Progenitor cell of endocrine pancreas (in vitro differentiated cells): ENCODE measurements at places on chromosomes 5 and 9.
A peak's percentile ranks its signal among the peaks of the same experiment; 100 is the strongest.

DNA sequence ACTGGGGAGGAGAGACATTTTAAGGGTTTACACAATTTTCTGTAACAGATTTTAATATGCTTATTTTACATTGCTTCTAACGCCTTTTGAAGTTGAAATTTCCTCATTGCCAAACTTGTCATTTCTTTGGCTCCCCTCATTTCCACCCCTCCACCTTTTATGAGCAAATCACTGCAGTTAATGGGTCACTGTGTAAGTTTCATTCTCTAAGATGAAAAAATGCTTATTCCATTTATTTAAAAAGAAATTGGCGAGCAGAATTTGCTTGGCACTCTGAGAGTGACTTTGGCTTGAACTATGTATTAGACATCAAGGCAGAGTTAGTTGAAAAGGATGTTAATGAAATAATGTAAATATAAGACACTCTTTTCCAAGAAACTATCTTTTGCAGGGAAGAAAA, 66.6 kb downstream of the ITGA1 start:
- no peak for DNase-seq

DNA sequence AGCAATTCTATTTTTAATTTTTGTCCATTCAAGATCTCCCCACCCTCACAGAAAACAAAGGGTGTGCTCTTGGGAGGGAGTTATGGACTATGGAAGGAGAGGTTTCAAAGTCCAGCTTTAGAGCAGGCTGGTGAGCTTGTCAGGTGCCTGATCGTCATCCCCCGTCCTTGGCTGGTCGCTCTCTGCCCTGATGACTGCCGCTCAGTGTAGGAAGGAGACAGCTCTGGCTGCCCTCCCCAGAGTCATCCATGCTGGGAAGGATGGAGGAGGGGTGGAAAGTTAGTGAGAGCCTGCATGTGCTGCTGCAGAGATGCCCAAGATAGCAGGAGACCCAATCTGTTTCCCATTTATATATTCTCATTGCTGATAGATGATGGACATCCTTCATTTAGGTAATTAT, 96.6 kb downstream of the NLN start:
- DNase-seq, result no peak

DNA sequence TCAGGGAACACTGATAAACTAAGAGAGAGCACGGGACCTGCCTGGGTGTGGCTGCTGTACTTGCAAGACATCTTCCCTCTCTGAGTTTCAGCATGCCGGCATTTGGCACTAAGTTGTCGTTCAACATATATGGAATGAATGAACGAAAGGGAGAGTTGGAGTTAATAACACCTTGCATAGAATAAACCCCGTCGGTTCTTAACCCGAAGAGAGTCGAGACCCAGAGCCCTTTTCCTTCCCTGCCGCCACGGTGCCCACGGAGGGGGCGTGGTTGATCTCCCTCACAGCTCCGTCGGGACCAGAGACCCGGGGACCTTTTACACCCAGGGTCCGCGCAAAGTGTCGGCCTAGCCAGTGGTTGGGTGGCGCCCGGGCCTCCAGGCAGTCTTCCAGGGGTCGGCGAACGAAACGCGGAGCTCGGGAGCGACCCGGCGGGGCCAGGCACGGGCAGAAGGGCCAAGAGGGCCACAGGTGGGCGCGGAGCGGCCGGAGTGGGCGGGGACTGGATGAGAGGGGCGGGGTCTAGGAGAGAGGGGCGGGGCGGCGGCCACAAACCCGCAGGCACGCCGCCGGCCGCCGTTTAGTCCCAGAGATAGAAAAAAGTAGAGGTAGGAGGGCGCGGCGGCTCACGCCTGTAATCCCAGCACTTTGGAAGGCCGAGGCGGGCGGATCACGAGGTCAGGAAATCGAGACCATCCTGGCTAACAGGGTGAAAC, 735 bp upstream of the RPL26L1 start:
- peak; percentile 49 for DNase-seq

- DNase-seq, result no peak
Measured at GRCh38 chr5:45105491-45105994, 296.8 kb downstream of the MRPS30 start.

GRCh38 chr5:31382051-31382878, 149.6 kb downstream of the DROSHA start:
- DNase-seq, result no peak

DNA sequence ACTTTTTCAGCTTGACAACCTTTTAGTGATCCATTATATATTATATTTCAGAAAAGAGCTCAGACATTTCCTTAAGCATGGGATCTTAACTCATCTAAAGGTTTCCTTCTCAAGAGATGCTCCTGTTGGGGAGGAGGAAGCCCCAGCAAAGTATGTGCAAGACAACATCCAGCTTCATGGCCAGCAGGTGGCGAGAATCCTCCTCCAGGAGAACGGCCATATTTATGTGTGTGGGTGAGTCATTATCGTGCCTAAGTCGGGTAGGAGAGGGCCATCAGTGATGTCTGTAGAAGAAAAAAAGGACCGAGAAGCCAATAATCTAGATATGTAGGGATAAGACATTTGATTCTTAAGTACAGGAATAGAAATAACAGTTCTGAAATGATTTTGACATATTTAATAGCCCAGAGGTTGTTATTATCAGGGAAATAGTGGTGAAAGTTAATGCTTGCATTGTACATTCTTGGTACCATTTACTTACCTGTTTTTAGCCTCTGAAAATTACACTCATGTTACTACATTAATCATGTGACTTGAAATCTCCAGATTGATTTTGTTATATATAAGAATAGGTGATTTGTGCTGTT, 28.2 kb downstream of the MTRR start:
- no peak for DNase-seq

DNA sequence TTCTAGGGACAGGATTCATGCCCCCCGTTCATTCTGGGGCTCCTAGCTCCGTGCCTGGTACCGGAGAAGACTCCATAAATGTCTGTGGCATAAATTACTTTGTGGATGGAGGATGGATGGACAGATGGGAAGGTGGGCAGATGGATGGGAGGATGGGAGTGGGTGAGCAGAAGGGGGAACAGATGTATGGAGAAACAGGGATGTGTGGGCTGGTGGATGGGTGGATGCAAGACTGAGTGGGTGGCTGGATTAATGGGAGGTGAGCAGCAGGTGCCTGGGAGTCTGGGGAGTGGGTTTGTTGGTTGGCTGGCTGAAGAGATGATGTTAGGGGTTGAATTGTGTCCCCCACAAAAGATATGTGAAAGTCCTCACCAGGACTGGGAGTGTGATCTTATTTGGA, 43.5 kb downstream of the SARDH start:
- DNase-seq, result no peak

- DNase-seq, result no peak
Measured at GRCh38 chr5:158387499-158387898, 528.6 kb upstream of the CLINT1 start.

DNA sequence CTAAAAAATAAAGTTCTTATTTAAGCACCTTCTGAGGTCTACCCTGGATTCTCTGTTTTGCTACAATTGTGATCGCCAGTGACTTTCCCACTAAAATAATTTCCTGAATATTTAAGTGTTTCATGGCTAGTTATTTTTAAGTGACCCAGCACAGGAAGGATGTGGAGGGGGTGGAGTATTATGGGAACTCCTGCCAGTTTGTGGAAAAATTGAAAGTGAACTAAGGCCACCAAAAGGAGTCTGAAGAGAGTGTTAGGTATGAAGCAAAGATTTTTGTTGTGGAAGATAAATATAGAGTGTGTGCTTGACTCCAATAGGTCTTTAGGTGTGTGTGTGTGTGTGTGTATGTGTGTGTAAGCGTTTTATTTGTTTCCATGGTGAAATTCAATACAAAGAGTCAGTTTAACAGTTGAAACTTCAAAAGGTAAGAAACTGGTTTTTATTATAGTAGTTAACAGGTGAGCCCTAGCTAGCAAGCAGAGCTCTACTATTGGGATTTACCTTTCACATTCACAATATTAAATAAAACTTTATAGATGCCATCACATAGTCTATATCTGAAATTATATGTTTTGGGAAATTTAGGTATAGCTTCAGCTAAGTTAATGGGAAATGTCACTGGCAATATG, 25.6 kb downstream of the RASGRF2 start:
- no peak for DNase-seq

GRCh38 chr5:154138701-154139100, 51.8 kb upstream of the GALNT10 start:
- no peak for DNase-seq

GRCh38 chr9:99438596-99438995, 216.5 kb downstream of the SEC61B start:
- DNase-seq, result no peak

DNA sequence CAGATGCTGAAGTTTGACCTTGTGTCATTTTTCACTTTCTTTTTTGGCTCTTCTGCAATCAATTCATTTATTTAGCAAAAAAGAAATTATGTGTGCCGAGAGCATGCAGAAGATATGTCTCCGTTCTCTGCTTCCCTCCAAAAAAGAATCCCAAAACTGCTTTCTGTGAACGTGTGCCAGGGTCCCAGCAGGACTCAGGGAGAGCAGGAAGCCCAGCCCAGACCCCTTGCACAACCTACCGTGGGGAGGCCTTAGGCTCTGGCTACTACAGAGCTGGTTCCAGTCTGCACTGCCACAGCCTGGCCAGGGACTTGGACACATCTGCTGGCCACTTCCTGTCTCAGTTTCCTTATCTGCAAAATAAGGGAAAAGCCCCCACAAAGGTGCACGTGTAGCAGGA, 2.4 kb downstream of the FGFR4 start:
- DNase-seq, result no peak

GRCh38 chr9:77808751-77809081, 160.6 kb upstream of the GNA14 start:
- no peak for DNase-seq

- DNase-seq, result no peak
Measured at GRCh38 chr5:54610197-54610944, 92.8 kb downstream of the SNX18 start.

DNA sequence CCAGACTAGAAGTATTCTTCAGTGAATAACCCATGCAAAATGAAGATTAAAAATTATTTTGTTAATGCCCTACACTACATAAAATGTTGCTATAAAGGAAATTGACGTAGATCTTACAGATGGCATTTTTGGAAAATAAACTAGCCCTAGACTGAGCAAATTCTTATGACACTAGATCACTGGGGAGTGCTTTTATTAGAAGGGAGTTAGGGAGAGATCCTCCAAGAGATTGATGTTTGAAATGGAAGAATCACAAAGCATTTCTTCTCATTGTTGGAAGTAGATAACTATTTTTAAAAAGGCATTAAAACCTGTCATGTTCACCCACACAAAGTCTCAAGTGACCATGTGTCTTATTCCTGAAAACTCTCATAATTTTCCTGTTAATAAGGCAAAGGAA, 351.1 kb upstream of the TLE4 start:
- no peak for DNase-seq

DNA sequence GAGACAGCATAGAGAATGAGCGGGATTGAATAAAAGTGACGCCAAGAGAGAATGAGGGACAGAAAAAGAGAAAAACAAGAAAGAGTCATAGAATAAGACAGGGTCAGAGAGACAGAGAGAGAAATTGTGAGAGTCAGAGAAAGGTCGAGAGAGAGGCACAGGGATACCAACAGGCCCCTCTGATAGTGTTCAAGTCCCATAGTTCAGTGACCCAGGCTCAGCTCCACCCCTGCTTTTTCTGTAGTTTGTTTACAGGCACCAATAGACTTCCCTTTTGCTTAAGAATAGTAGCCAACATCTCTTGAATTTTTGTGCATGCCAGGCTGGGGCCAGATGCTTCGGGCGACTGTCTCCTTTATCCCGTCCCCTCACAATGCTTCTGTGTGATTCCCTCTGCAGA, 62.5 kb downstream of the ARHGEF37 start:
- DNase-seq, result no peak

DNA sequence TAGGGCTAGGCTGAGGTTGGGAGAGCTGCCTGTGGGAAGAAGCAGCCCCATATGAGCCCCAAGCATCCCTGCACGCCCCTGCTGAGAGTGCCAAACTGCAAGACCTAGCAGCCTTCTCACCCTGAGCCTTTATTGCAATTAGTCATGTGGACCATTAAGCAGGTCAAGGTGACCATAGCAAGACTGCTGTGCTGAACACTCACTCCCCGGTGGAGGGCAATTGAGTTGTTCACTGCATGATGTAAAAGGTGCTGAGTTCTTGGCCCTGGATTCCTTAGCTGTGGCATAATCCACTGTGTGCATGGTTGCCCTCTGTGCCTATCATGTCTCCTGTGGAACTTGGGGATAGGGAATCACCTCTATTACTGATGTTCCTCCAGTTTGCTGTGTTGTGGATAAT, 131.1 kb downstream of the FOXD1 start:
- DNase-seq, result no peak

DNA sequence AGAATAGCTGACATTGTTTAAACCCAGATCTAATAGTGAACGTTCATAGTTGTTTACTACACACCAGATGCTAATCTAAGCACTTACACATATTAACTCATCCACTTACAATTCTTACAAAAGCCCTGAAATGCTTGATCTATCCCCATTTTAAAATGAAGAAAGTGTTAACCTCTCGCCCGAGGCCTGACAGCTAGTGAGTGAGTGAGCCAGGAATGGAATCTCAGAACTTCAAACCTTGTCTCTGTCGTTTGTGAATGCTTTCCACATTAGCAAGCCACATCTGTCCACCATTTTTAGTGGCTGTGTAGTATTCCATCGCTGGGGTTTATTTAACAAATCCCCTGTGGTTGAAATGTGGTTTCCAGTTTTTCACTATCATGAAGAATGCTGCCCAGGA, 24.9 kb upstream of the NEURL1B start:
- DNase-seq, result no peak

GRCh38 chr9:109418827-109419226, 79.3 kb downstream of the PTPN3 start:
- DNase-seq, result no peak

DNA sequence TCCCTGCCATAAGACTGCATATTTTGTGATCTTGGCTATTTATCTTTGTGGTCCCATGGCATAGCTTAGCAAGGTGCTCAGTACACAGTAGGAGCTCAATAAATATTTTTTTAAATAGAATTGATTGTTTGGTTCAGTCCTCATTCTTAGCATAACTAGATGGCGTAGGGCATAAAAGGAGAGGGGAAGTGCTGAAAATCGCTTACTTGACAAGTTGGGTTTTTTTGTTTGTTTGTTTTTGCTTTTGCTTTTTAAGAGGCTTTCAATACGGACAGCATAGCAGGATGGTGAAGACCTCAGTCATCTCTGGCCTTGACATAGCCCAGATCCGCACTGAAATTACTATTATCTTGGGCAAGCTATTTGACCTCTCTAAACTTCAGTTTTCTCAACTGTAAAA, 86.6 kb upstream of the RANBP3L start:
- no peak for DNase-seq

DNA sequence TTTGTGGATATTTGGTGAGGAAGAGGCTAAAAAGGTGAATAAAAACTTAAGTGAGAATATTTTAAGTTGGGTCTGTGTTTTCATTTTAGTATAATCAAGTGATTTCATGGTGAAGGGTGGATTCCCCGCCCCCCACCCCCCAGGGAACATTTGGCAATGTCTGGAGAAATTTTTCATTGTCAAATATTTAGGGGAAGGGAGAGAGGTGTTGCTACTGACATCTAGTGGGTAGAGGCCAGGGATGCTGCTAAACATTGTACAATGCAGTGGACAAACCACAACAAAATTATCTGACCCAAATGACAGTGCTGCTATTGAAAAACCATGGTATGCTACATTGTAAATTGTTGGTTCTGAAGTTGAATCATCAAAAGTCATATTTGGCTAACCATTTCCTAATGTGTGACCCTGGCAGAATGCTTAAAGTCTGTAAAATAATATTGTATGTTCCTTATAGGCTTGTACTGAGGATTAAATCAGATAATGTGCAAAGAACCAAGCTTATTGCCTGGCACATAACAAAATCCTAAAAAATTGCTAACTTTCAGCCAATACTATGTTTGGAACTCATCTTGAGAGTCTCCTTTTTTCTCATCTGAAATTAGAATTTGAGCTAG, 5.6 kb downstream of the C5orf24 start:
- DNase-seq, result no peak

- no peak for DNase-seq
Measured at GRCh38 chr9:108021096-108021710, 531.6 kb upstream of the KLF4 start.
